Ovary (tissue), 10 donors: ENCODE measurements at places on chromosomes 7 and 10.

DNA sequence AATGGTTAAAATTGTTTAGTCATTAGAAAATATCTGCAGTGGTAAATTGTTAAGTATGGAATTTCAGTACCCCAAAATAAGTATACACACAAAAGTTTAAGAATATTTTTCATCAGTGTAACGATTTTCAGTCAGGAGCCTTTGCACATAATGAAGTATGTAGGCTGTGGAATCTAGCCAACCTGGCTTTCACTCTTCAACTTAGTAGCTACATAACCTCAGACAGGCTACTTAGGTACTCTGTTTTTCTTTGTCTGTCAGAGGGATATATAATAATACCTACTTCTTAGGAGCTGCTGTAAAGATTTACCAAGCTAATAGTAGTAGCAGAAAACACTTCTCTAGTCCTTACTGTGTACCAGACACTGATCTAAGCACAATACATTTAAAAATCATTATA is 137.5 kb downstream of the ZEB1 start:
- no peaks in the 10 kb centered on the region for H3K36me3 ChIP-seq
- H3K27ac ChIP-seq, result no peak overlapping the region
- DNase-seq, result no peak
- H3K4me3 ChIP-seq, result no peak overlapping the region

DNA sequence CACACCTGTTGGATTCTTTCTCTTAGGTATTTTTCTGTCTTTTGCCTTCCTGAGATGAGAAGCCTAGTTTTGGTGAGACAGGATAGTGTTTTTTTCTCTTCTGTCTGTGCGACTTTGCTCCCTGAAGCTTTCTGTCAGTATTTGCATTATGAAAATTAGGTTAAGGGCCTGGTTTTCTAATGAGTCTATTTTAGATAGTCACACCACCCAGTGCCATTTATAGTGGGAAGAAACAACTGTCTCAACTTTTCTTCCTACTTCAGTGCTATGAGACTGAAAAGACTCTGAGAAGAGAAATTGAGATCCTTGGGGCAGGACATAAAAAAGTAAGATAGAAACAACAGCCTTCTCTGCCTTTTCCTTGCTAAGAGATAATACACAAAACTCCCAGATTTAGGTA is 53.6 kb downstream of the MINPP1 start:
- no peaks in the 10 kb centered on the region for H3K27me3 ChIP-seq
- H3K4me1 ChIP-seq, result no peaks in the 10 kb centered on the region
- no peak overlapping the region for H3K27ac ChIP-seq

DNA sequence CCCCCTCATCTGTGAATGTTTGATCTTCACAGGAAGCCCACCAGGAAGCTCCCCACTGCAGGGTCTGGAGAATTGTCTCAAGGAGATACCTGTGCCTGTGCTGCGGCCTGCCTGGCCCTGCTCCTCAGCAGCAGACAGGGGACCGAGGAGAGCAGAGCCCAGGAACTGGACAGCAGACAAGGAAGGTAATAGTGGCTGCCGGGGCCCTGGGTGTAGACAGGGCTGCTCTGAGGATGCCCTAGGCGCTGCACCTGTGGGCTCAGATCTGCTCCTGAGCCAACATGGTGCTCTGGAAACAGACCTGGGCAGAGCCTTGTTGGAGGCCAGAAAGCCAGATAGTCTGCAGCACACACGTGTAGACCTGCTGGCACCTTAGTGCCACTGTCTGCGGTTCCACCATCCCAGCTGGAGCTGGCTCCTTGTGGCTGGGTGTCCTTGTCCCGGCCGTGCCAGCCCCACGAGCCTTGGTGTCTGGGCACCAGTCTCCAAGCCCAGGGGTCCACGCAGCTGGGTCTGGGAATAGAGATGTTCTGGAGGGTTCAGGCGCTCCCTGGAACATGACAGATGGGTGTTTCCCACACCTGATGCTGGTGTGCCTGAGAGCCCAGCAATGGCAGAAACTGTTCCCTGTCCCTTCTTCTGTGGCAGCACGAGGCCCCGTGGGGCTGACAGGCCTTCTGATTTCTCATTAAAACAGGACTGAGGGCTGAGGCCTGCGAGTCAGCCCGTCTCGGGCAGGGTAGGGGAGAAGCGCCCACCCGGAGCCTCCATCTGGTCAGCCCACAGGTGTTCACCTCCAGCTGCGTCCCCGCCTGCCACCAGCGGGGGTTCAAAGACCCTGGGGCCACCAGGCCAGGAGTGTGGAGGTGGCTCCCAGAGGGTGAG is 44.7 kb downstream of the ZNF467 start:
- no peak for DNase-seq
- H3K4me1 ChIP-seq, result no peaks in the 10 kb centered on the region
- H3K27ac ChIP-seq, result no peak overlapping the region
- H3K36me3 ChIP-seq, result no peaks in the 10 kb centered on the region
- no peak overlapping the region for H3K4me3 ChIP-seq

DNA sequence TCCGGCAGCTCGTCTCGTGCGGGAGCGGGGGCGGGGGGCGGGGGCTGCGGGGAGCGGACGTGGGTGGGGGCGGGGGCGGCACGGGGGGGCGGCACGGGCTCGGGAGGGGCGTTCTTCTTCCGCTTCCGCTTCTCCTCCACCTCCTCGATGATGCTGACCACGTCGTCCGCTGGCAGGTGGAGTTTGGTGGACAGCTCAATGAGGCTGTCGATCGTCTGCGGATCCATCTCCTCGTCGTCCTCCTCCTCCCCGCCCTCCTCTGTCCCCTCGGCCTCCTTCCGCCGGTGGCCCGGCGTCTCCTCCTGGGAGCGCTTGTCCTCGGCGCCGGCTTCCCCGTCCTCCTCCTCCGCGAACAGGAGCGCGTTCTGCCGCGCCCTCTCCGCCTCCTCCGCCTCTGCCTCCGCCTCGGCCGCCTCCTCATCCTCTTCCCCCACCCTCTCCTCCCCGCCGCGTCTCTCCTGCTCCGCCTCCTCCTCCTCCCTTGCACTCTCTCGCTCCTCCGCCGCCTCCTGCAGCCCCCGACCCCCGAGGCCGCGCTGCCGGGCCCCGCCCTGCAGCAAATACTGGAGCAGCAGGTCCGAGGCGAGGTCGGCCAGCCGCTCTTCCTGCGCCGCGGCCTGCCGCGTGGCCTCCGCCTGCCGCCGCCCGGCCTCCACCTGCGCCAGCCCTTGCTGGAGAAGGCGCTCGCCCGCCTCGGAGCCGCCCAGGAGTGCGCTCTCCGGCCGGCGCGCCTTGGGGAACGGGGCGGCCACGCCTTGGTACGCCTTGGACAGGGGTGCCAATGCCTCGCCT is 1.9 kb downstream of the VGF start:
- peaks cover 2% of the 10 kb centered on the region for H3K27me3 ChIP-seq
- H3K27ac ChIP-seq, result no peak overlapping the region
- H3K36me3 ChIP-seq, result no peaks in the 10 kb centered on the region
- DNase-seq, result peak; percentile 48
- peaks cover 14% of the 10 kb centered on the region for H3K4me1 ChIP-seq

DNA sequence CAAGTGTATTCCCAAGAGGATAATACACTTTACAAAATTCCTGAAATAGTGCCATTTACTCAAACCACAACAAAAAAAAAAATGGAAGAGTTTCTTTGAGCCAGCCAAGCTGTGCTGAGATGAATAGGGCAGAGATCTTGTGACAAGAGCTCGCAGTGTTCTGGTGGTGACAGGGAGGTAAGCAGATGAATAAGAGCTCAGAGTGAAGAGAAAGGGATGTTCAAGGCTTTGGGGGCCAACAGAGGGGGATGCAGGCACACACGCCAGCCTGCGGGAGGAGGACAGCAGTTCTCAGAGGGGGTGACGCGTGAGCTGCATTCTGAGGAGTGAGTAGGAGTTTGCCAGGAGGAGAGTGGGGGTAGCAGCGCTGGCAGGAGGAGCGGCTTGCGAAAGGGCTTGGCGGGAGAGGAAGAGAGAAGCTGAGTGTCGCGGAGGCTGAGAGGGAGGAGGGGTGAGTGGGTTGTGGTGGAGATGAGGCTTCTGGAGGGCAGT is 194.4 kb upstream of the IMMP2L start:
- H3K4me1 ChIP-seq, result no peaks in the 10 kb centered on the region
- no peaks in the 10 kb centered on the region for H3K27me3 ChIP-seq
- peak; percentile 63 for DNase-seq
- H3K4me3 ChIP-seq, result peak overlapping the region; percentile 8

DNA sequence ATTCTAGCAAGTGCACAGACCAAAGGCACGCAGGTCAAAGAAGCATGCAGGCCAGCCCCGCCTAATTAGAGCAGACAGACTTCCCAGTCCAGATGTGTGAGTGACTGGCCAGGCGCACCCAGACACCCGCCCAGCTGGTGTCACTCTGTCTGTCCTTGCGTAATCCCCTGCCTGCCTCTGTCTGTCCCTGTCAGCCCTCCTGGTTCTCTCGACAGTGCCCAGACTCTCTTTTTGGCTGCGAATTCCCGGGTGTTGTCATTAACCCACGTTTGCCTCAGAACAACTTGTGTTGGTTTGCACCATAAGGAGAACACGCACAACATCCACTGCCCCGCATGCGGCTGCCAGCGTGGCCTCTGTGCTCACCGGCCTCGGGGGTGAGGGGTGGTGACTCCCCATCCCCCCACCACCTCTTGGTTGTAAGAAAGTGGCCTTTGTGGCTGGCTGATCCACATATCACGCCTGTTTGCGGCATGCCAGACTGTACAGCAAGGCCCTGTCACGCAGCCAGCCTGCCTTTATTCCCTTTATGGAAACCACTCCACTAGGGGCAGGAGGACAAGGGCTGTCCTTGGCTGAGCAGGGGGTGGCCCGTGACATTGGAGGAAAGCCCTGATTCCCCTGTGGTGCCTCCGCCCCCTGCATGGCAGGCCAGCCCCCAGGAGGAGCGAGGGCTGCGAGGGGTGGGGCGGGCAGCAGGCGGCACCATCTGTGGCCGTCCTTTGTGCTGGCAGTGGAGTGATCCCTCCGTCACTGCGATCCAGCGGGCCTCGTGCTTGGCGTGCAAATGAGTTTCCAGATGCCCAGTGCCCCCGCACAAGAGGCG is 72.8 kb upstream of the PPIF start:
- H3K27ac ChIP-seq, result no peak overlapping the region
- H3K36me3 ChIP-seq, result no peaks in the 10 kb centered on the region
- H3K27me3 ChIP-seq, result no peaks in the 10 kb centered on the region
- peaks cover 14% of the 10 kb centered on the region for H3K4me1 ChIP-seq
- no peak for DNase-seq

GRCh38 chr10:23585186-23585585 is 146.3 kb downstream of the OTUD1 start:
- DNase-seq, result no peak
- H3K4me1 ChIP-seq, result no peaks in the 10 kb centered on the region
- no peak overlapping the region for H3K4me3 ChIP-seq
- no peaks in the 10 kb centered on the region for H3K27me3 ChIP-seq
- no peak overlapping the region for H3K27ac ChIP-seq

GRCh38 chr10:96856317-96856716 is 24.2 kb downstream of the LCOR start:
- no peak for DNase-seq
- H3K4me1 ChIP-seq, result peaks cover 8% of the 10 kb centered on the region
- H3K4me3 ChIP-seq, result no peak overlapping the region
- no peaks in the 10 kb centered on the region for H3K36me3 ChIP-seq

- H3K36me3 ChIP-seq, result no peaks in the 10 kb centered on the region
- H3K27me3 ChIP-seq, result no peaks in the 10 kb centered on the region
- H3K4me3 ChIP-seq, result no peak overlapping the region
- DNase-seq, result no peak
Observed at GRCh38 chr10:131676800-131677421, 223.9 kb upstream of the PPP2R2D start.

GRCh38 chr10:35959252-35959651 is 317.2 kb upstream of the FZD8 start:
- H3K27me3 ChIP-seq, result no peaks in the 10 kb centered on the region
- DNase-seq, result no peak
- H3K4me1 ChIP-seq, result no peaks in the 10 kb centered on the region
- no peaks in the 10 kb centered on the region for H3K36me3 ChIP-seq
- H3K4me3 ChIP-seq, result no peak overlapping the region

DNA sequence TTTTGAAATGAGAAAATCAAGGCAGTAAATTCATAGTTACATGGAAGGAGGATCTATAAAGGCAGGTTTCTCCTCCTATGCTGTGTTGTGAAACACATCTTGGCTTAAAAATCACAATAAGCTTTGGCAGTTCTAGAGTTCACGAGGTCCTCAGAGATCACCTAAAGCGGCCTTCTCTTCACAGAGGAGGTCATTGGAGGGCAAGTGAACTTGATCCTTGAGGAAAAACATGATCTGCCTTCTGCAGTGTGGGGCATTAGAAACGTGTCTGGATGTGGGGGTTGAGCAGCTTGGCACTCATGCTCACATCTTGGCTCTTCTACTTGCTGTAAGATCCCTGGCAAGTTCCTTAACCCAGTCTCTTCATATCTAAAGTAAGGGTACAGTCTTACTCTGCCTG is 96.1 kb upstream of the BMPER start:
- no peak overlapping the region for H3K4me3 ChIP-seq
- H3K27ac ChIP-seq, result no peak overlapping the region
- no peak for DNase-seq
- no peaks in the 10 kb centered on the region for H3K36me3 ChIP-seq

DNA sequence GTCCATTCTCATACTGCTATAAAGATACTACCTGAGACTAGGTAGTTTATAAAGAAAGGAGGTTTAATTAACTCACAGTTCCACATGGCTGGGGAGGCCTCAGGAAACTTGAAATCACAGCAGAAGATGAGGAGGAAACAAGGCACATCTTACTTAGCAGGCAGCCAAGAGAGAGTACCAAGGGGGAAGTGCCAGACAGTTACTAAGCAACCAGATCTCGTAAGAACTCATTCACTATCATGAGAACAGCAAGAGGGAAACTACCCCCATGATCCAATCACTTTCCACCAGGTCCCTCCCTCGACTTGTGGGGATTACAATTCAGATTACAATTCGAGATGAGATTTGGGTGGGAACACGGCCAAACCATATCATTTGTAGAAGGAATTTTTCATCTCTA is 36.3 kb downstream of the NHLRC2 start:
- H3K4me1 ChIP-seq, result peaks cover 5% of the 10 kb centered on the region
- no peak for DNase-seq
- no peaks in the 10 kb centered on the region for H3K36me3 ChIP-seq
- peaks cover 4% of the 10 kb centered on the region for H3K27me3 ChIP-seq
- no peak overlapping the region for H3K4me3 ChIP-seq

DNA sequence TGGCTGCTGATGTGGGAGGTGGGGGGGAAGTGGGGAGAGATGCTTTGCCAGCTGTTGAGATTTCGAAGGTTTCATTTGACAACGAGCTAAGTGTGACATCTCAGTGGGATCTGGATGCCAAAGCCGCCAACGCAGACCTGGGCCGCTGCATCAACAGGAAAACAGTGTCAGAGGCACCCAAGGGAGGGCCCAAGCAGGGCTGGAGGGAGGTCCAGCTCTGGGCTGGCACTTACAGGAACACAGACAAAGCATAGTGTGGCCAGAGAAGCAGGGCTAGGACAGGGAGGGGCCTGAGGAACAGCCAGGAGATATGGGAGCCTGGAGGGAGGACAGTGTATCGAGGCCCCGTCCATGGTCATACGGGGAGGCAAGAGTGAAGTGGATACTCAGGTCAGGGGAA is 73.1 kb downstream of the GTF2IRD1 start:
- no peaks in the 10 kb centered on the region for H3K4me1 ChIP-seq
- no peak for DNase-seq
- H3K27me3 ChIP-seq, result no peaks in the 10 kb centered on the region
- H3K4me3 ChIP-seq, result no peak overlapping the region
- no peaks in the 10 kb centered on the region for H3K36me3 ChIP-seq

GRCh38 chr7:102413091-102413490 is 16.9 kb downstream of the PRKRIP1 start:
- no peak overlapping the region for H3K4me3 ChIP-seq
- no peak for DNase-seq
- no peak overlapping the region for H3K27ac ChIP-seq
- no peaks in the 10 kb centered on the region for H3K36me3 ChIP-seq
- no peaks in the 10 kb centered on the region for H3K4me1 ChIP-seq
